Vagina (tissue), 2 donors: ENCODE measurements at places on chromosomes 6 and 20.

DNA sequence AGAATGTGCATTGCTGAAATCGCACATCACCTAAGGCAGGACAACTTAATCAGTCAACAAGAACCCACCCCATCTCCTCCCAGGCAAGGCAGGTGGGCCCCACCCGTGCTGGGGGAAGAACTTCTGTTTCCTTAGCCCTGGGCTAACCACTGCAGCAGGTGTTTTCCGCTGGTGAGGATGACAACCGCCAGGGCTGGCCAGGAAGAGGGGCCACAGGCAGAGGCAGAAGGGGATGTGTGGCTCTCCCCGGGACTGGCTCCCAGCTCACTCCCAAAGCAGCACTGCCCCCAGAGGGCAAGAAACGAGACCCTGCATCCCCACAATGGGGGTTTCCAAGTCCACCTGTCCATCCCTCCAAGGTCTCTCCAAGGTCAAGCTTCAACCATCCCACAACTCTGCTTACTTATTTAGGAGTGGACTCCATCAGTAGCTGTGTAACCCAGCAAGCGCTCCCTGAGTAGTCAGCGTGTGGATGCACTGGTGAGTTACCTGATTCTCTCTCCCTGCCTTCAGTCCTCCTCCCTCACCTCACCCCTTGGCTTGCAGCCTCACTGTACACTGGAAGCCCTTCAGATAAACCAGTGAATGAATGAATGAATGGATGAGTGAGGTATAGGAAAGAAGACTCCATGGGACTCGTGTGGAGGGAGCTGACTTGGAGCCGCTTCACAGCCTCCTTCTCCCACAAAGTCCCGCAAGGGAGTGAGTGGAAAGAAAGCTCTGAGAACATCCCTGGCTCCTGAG is 168.2 kb upstream of the CST7 start:
- DNase-seq = no peak

- DNase-seq = no peak
Observed at GRCh38 chr6:19067165-19067564, 680.0 kb downstream of the RNF144B start.

DNA sequence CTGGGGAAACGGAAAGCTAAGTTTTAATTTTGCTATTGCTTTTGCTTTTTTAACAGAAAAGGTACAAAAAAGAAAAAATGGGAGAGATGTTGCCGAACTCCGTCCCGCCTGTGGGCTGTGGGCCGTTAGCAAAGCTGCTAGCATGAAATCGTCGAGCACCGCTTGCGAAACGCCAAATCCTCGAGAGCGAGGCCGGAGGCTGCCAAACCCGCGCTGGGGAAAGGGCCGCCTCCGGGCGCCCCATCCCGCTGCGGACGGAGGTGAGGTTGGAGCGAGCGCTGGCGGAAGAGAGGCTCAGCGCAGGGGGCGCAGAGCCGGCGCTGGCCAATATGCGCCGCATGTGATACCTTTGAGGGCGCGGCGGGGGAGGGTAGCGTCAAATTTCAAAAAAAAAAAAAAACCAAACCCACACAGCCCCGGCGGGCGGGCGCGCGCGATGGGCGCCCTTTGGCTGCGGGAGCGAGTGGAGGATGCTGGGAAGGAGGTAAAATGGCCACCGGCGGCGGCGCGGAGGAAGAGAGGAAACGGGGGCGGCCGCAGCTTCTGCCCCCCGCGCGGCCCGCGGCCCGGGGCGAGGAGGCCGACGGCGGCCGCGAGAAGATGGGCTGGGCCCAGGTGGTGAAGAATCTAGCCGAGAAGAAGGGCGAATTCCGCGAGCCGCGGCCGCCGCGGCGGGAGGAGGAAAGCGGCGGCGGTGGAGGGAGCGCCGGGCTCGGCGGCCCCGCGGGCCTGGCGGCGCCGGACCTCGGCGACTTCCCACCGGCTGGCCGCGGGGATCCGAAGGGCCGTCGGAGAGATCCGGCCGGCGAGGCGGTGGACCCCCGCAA is at the start of gene ZCCHC3:
TSS of gene ZCCHC3 (plus strand) at position 473 of the 827 bp plus-strand sequence. CDS start at position 490, 17 bp downstream.
- no peak for DNase-seq

GRCh38 chr6:138957903-138958302 is 30.1 kb downstream of the REPS1 start:
- no peak for DNase-seq

- DNase-seq = peak; percentile 37
Observed at GRCh38 chr20:40960521-40960956, 68.1 kb upstream of the TOP1 start.

DNA sequence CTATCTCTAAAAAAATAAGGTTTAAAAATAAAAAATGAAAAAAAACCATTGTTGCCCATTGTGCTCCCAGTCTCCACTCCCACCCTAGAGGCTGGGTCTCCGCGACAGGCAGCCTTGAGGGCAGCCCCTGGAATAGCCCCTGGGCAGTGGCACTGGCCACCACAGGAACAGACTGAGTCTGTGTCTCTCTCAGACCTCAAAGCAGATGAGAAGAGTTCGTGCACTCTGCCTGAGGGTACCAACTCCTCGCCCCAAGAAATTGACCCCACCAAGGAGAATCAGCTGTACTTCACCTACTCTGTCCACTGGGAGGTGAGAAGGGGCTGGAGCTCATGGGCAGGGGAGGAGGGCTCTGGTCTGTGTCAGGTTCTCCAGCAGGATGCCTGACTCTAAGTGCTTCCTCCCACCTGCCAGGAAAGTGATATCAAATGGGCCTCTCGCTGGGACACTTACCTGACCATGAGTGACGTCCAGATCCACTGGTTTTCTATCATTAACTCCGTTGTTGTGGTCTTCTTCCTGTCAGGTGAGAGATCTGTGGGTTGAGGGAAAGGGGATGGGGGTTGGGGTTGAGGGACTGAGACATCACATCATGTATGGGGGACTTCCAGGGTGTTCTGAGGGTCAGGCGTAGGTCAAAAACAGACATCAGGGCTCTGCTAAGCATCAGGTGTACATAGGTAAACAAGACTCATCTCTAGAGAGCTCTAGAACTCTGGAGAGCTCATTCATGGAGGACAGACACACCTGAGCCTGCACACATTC is 35.6 kb downstream of the TM9SF4 start:
- no peak for DNase-seq

- DNase-seq = peak; percentile 37
Observed at GRCh38 chr6:170208651-170209353, 82.1 kb downstream of the DLL1 start.

GRCh38 chr6:143745166-143746133 is 67.7 kb downstream of the PHACTR2 start:
- no peak for DNase-seq

DNA sequence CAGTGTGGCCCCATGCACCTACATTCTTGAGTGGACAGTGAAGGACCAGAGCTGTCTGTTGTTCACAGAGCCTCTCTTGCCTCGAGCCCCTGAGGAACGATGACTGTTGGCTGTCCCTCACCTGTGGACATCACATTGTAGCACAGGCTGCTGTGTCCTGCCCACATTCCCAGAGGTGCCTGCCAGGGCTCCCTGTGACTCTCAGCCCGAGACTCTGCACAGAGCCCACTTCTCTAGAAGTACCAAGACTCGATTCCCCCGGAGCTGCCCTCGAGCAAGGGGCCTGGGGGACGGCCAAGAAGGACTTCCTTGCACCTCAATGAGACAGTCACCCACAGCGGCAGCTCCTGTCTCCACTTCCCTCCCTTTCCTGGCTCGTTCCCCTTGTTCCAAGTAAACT is 28.6 kb upstream of the DLGAP4 start:
- DNase-seq = no peak

GRCh38 chr20:51174536-51174935 is 151.6 kb upstream of the KCNG1 start:
- DNase-seq = peak; percentile 29

DNA sequence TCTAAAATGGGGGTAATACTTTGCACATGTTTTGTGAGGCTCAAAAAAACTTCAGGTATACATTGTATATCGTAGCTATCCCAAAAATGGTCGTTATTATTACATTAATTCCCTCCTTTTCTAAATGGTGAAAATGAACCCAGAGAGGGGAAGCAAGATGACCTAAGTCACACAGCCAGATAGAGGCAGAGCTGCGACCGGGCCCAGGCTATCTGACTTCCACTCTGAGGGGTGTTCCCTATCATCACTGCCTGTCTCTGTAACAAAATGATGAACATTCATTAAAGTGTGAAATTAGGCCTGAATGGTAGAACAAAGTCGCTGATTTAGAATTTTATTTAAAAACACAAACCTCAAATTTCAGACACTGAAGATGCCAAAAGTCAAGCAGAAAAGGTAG is 29.1 kb upstream of the RIMS4 start:
- no peak for DNase-seq

GRCh38 chr6:148452876-148453275 is 110.2 kb downstream of the SASH1 start:
- no peak for DNase-seq

DNA sequence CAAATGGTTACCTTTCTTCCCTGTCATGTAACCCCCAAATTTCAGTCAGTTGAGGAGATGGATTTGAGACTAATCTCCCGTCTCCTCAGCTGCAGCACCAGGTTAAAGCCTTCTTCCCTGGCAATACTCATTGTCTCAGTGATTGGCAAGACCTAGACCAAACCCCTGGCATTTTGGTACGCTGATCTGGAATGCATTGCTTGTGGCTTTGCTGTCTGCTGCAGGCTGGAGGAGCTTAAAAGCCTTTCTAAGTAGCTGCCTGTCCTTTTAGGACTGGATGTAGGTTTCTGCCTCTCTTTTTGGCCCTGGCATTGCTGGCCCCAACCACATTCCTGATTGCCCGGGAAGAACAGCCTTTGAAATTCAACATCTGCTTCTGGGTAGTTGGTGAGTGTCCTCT is 729.6 kb upstream of the GJE1 start:
- DNase-seq = no peak

GRCh38 chr6:161181121-161181520 is 92.7 kb downstream of the AGPAT4 start:
- no peak for DNase-seq

- no peak for DNase-seq
Observed at GRCh38 chr20:56350842-56351241, 7.9 kb upstream of the FAM210B start.

DNA sequence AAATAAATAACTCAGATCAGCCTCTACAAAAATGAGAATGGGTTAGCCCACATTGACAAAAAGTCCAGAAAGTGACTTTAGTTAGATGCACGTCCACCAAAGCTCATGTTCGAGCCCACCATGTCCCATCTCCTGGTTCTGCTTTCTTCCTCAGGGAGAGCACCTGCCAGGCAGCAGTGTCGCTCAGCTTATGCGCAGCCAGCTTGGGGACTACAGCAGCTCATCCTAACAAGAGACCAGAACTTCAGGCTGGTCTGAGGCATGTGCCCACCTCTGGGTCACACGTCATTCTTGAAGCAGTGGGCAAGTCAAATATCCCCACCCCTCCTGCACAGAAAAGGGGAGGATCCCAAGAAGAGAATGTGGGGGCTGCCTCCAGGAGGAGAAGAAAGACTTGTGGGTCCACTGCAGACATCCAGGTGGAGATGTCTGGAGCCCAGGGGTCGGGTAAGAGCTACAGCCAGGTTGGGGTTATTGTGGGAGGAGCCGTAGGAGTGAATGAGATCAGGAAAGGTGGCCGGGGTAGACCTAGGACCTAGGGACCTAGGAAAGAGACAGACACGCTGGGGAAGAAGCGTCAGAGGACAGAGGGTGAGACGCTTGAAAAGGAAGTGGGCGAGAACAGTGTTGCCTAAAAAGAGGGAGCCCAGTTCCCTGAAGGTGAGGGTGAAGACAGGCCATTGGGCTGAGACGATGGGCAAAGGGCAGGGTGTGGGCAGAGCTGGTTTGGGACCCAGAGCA is 52.5 kb downstream of the SSR1 start:
- DNase-seq = no peak

DNA sequence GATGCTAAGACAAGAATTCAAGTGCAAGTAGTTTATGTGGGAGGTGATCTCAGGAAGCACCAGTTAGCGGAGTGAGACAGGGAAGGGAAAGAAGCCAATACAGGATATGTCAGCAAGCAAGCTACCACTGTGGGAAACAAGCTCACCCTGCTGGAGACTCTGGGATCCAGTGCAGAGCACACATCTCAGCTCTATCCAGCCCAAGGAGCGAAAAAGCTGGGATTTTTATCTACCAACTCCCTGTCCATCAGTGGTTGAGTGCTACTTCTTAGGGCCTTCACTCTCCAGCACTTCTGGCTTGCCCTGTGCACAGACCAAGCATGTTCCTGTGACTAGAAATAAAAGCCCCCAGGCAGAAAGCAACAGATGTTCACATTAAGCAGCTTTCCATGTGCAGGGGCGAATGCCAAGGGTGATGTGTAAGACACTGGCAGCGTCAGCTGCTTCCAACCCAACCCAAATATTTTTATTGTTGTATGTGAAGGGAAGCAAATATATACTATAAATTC is 10.8 kb upstream of the RNF24 start:
- DNase-seq = no peak

GRCh38 chr6:130853555-130854183 is 26.5 kb downstream of the SMLR1 start:
- DNase-seq = no peak

- DNase-seq = no peak
Observed at GRCh38 chr6:106281661-106282060, 43.9 kb downstream of the ATG5 start.

GRCh38 chr6:62974452-62974851 is 236.8 kb upstream of the FKBP1C start:
- no peak for DNase-seq

DNA sequence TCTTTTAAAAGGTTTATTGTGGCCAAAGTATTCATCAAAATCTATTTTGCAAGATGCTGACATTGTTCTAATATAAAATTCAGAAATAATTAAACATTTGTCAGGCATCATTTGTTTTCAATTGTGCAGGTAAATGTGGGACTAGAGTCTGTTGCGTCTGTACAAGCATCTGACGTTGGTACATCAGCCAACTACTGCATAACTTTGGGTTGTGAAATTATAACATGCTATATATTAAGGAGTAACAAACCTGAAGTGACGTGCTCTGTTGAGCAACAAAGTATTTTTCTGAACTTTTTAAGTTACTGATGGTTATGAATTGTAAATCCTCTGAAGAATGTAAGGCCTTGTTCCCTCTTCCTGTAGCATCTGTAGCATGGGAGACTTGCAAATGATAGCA is 66.0 kb downstream of the RNF182 start:
- no peak for DNase-seq

DNA sequence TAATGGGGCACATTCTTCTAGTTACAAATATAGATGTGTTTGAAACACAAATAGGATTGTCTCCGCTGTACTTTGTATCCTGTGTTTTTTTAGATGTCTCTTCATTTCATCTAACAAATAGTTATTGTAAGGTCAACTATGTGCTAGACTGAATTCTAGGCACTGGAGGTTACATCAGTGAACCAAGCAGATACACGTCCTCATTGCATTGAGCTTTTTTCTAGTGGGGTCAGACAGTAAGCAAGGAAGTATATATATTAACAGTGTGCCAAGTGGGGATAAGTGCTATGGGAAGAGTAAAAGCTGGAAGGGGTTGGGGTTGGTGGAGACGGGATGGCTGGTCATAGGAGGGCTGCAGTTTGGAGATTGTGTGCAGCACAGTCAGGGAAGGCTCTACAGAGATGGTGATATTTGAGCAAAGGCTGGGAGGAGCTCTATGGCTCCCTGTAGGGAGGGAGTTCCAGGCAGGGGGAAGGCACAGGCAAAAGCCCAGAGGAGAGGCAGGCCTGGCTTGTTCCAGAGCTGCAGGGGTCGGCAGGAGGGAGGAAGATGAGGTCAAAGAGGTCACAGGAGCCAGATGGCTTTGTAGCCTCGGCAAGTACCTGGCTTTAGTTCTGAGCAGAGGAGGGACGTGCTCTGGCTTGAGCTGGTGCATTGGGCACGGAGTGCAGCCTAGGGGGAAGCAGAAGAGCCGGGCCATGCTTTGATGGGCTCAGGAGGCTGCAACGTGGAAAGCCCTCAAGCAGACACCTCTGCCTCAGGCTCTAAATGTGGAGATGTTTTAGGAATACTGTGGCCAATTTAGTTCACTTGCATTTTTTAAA is 152.3 kb downstream of the ZDHHC14 start:
- no peak for DNase-seq
